ENCODE measurements at places on chromosomes 1 and 21.

GRCh38 chr1:64519901-64520300, 50.0 kb downstream of the CACHD1 start:
- DNase-seq, result no peak

GRCh38 chr1:110170766-110171733, 20.8 kb downstream of the SLC6A17 start:
- DNase-seq, result no peak

- DNase-seq, result no peak
Measured at GRCh38 chr1:205069371-205070125, 14.7 kb downstream of the TMEM81 start.

DNA sequence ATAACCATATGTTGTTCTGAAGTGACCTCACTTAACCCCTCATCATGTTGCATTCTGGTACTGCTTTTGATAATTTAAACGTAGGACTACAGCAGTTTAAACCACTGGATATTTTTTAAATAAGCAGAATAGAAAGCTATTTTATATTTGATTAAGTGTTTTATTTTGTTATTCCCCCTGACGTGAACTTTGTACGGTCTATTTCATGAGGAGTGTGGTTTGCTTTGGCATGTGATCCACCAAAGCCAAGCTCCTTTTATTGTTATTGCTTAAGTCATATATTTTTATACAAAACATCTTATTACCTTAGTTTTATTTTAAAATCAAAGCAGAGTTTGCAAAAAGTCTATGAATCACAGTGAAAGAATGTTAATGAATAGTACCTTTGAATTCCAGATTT, 101.4 kb upstream of the L1TD1 start:
- no peak for DNase-seq

DNA sequence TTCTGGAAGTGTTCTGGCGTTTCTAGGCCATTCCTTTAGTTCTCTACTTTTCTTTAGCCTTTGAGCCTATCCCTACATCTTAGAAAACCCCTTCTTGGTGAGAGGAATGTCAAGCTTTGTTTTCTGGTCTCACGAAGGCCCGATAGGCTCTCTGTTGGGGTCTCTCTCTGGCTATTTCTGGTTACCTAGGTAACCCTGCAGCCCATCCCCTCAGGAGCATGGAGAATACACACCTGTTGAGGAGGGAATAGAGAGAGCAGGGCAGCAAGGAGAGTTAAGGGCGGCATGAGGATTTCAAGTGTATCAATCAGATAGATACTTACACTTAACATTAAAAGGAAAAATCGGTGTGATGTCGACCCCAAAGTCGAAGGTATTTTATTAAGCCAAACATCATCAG, 45.7 kb downstream of the LRRC8D start:
- no peak for DNase-seq

- no peak for DNase-seq
Measured at GRCh38 chr1:55257958-55258357, 42.8 kb upstream of the USP24 start.

DNA sequence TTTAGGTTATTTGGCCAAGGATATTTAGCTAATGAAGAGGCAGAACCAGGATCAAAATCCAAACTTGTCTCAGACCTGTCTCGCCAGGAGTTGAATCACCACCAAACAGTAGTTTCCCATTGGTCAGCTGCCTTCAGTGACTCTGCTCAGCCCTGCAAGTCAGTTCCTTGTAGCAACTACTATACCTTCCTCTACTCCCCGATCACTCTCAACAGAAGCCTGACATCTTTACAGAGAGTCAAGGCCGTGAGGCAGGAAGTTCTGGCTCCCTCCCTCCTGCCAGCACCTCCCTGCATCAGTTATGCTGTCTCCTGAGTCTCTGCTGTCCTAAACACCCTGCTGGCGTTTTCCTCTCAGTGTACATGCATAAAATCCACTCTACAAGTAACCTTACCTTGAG, 13.2 kb downstream of the PSMD4 start:
- no peak for DNase-seq

- no peak for DNase-seq
Measured at GRCh38 chr1:181134543-181135436, 46.3 kb downstream of the IER5 start.

DNA sequence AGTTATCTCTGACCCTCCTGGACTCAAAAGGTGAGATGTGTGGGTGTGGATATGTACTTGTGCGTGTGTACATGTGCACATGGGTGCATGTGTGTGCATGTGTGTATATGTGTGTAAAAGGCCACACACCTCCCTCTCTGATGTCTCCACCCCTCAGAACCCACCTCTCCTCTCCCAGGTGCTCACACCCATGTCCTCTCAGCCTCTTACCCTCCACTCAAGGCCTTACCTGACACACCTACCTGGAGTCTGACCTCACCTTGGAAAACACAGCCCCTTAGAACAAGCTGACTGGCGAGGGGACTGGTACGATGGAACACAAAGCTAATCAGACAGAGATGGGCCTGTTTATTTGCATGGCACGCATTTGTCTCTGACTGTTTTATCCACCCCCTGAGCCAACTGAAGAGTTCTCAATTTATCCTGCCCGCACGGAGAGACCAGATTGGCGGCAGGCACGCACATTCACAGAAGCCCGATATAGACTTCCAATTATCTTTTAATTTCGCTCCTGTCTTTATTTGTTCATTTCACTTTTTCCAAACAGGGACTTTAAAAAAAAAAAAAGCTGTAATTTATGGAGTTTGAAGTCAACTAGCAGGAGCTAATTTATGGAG, 6.1 kb upstream of the KLHDC7A start:
- no peak for DNase-seq

DNA sequence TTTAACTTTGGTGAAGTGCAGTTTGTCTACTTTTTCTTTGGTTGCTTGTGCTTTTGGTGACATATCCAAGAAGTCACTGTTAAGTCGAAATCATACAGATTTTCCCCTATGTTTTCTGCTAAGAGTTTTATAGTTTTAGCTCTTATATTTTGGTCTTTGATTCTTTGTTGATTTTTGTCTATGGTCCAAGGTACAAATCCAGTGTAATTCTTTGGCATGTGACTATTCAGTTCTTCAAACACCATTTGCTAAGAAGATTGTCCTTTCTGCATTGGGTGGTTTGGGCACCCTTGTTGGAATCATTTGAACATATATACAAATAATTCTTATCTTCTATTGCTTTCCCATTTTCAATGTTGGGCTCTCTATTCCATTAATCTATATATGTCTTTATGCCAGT, 16.2 kb downstream of the HIPK1 start:
- no peak for DNase-seq

DNA sequence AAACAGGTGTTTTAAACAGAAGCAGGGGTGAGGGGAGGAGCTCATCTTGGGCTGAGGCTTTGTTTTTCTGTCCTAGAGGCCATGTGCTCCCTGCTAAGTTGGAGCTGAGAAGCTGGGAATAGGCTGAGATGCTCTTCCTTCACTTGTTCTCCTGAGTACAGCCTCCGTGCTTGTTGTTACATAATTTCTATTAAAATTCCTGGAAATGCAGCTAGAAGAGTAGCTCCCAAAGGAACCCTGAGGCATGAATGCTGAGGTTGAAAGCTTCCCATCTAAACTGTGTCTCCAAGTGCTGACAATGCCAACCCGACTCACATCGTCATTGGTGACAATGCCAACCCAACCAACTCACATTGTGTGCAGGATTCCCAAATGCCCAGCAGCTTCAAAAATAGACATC, 12.6 kb upstream of the ITPKB start:
- DNase-seq, result no peak

DNA sequence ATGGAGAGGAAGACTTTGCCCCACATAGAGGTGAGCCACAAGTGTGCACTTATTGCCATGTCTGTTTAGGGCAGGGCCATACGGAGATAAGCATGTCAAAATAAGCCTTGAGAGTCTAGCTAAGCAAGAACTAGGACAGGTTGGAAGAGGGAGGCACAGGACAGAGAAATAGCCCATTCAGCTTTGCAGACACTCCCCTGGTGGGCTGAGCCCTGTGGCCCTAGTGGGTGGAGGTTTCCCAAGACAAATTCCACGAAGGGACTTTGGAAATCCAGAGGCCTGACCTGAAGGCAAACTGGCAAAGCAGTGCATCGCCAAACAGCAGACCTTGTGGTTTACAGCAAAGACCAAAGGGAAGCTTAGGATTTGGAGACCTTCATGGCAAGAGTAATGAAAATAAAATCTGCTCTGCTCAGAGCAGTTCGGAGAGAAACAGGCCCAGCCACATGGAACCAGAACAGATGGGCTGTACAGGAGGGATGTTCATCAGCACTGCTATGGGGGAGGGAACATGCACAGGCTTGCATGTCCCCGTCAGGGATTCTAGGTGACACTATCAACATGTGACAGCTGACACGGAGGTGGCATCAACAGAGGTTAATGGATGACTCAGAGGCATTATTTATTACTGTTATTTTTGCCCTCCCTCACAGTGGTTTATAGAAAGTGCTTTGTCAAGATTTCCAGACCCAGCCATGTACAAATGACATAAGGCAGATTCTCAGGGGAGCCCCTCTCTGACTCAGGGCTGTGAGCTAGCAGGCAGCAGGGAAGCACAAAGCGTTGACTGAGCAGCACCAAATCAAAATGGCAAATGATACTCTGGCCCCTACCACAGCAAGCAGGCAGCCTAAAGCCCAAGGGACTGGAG, 90.1 kb upstream of the IRF2BP2 start:
- no peak for DNase-seq

DNA sequence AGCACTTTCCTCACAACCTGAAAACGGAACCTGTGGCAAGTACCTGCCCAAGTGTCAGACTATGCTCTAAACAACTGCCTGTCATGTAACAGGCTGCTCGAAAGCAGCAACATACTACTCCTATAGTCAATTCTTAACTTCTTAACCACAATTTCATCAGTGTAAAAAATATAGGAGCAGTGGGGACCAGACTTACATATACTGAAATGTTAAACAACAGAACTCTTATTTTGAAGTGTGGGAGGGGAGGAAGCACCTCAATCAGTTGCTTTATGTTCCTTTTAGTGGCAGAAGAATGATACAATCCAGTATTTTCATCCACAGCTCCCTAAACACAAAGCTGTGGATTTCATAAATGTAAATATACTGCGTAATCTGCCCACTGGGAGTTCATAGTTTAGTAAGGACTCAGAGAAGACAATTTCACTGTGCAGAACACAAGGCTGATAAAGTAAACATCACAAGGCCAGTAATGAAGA, 44.2 kb downstream of the WLS start:
- DNase-seq, result no peak

DNA sequence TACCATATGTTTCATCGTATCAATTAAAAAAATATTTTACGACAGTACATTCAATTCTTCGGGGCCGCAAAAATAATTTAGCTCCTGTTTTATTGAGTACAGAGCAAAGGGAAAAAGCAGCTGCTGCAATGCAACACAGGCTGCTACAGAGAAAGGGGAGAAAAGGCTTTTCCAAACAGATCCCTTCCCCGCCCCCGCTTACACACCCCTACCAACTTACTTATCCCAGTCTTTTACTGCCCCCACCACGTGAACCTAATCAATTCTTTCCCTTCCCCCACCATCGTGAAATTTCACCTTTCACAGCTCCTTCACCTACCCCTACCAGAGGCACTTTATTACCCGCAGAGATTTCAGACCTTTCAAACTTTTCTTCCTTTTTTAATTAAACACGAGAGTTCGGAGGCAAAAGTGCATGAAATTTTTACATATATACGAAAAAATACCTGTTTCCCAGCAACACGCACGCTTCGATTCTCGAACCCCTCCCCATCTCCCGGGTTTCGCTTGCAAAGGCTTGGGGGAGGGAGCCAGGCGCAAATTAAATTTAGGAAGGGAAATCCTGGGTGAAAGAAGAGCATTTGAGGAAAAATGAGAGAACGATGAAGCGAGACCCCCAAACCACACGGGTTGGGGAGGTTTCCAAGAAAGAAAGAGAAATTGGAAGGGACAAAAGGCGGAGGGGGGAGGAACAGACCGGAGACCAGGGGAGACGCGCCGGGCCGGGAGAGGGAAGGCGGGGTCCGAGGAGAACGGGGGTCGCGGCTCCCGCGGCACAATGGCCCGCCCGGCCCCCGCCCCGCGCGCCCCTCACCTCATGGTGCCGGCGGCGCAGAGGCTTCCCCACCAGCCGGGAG, 823 bp downstream of the ENAH start:
- DNase-seq, result no peak

DNA sequence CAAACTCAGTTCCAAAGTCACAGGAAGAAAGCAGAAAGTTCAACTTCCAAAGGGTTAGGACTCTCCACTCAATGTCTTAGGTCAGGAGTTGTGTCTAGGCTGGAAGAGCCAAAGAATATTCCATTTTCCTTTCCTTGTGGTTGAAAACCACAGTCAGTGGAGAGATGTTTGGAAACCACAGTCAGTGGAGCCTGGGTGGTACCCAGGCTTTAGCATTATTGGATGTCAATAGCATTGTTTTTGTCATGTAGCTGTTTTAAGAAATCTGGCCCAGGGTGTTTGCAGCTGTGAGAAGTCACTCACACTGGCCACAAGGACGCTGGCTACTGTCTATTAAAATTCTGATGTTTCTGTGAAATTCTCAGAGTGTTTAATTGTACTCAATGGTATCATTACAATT, 11.7 kb downstream of the ATF3 start:
- no peak for DNase-seq

DNA sequence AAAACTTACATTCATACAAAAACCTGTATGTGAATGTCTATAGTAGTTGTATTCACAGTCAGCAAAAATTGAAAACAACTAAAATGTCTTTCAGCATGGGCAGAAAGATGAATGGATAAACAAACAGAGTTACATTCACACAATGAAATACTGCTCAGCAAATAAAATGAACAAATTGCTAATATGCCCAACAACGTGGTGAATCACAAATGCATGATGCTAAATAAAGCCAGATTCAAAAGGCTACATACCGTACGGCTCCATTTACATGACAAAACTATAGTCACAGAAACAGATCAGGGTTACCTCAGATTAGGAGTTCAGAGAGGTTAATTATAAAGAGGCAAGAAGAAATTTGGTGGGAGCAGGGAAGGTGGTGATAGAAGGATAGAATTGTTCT, 100.7 kb upstream of the KCTD3 start:
- DNase-seq, result no peak

GRCh38 chr1:16145662-16146278, 10.1 kb downstream of the EPHA2 start:
- peak; percentile 92 for DNase-seq

GRCh38 chr1:231940701-231941100, 314.1 kb downstream of the DISC1 start:
- DNase-seq, result no peak

GRCh38 chr1:202249436-202249835, 55.8 kb downstream of the LGR6 start:
- no peak for DNase-seq

DNA sequence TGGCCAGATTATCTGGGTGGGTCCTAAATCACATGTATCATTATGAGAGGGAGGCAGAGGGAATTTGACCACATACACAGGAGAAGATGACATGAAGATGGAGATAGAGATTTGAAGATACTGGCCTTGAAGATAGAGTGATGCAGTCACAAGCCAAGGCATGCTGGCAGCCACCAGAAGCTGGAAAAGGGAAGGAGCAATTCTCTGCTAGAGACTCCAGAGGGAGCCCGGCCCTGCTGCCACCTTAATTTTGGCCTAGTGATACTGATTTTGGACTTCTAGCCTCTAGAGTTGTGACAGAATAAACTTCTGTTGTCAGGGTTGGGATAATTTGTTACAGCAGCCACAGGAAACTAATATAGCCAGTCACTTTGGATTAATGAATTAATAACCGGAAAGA, 2.2 kb upstream of the PRDM2 start:
- no peak for DNase-seq

Measured in HS-5 (cell line).